ENCODE measurements at places on chromosomes 1 and 21.

DNA sequence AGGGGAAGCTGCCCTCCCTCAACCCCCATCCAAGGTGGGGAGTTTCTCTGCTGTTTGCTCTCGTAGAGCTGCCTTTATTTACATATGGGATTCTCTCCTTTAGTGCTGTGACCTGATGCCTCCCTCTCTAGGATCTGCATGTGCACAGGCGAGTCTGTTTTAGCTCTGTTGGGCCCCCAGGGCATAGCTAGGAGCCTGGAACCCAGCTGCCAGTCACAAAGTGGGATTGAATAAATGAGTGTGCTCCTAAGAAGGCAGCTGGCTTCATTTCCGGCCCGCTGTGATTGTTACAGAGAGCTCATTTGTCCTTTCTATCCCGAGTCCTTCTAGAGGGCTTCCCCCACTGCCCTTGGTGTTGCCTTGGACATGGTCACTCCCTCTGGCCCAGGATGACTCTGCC, 176.6 kb downstream of the GRIK3 start:
- no peak for DNase-seq

- no peak for DNase-seq
Observed at GRCh38 chr1:223261914-223262313, 102.1 kb downstream of the SUSD4 start.

DNA sequence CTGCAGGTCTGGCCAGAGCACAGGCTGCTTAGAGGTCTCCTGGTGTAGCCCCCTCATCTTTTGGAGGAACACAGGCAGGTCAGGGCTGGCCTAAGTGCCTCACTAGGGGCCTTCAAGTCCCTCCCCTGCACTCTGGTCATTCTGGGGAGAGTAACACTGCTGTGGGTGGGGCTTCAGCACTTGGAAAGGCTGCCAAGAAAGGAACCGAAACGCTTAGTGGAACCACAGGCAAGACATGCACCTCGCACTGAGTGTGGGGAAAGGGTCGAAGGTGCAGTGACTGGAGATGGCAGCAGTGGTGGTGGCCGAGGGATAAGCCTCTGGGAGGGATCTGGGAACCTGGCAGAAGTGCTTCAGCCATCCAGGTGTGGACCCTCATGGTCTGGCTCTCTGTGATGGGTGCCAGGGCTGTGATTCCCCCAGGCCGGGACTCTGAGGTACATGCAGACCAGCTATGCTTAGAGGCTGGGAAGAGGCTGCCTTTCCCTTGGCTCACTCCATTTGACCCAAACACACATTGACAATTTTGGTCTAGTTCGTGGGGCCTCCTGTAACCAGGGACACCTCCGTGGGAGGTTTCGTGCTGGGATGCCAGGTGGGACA, 182.9 kb upstream of the CSF3R start:
- peak; percentile 3 for DNase-seq

DNA sequence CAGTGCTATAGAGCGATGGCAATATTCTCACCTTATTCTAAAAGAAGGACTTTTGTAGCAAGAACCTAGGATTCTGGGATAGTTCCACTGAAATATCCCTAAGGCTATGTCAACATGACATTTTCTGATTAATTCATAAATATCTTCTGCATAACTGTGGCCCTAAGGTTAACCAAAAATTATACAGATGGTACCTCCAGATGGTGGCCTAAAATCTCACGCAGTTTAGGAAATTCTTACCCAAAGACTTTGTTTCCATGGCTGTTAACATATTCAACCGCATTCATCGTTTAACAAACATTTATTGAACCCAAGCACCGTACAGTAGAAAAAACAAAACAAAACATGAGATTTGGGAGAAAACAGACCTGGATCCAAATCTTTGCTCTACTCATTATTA, 19.1 kb downstream of the NID1 start:
- DNase-seq = no peak

DNA sequence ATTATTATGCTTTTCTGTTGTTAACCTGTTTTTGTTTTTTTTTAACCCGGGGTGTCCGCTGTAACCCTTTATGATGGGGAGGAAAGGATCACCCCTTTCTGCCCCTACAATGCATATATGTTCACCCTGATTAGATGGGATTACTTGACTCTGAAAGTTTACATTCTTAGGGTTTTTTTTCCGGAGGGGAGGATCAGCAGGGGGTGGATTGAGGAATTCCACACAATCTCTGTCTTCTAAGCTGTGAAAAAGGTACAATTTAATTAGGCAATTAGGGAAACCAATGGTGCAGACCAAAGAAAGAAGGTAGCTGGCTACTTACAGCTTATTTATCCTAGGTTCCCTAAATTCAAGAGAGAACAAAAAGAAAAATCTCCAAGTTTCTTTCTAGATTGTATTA, 58.3 kb downstream of the EDEM3 start:
- DNase-seq = no peak

DNA sequence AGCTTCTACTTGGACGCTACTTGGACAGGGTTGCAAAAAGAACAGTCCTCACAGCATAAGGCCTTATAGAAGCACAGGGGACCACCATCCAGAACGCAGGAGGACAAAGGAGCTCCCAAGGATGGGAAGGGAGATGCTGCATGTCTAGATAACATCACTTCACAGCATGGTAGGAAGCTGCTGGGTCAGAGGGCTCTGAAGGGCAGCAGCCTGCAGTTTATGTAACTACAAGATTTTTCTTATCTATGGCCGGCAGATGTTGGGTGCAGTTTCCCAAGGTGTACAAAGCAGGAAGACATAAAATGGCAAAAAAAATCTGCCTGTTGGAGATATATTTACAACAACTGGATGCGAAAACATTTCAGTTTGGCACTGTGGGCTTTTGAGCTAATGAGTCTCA, 45.3 kb upstream of the SLC5A9 start:
- DNase-seq = no peak

DNA sequence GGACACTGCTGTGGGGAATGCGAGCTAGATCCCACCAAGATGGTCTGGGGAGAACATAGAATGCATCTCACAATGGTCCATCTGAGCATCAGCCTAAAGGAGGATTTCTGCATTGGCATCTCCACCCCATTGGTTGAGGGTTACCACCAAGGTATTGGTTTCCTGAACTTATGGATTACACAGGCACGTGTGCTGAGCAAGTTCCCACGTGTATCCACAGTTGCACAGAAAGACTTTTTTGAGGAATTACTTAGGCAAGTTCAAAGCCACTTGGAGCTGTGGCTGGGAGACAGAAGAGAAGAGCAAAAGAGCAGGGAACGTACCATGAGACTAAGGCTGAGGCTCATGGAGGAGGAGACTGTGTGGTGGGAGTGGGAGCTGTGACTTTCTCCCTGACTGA, 43.1 kb downstream of the KCNA2 start:
- DNase-seq = no peak

GRCh38 chr1:119537966-119538365, 31.0 kb downstream of the HSD3B1 start:
- no peak for DNase-seq

GRCh38 chr1:239816081-239816782, 275.5 kb upstream of the FMN2 start:
- no peak for DNase-seq

GRCh38 chr1:200880212-200880611, 7.4 kb downstream of the GPR25 start:
- peak; percentile 49 for DNase-seq

DNA sequence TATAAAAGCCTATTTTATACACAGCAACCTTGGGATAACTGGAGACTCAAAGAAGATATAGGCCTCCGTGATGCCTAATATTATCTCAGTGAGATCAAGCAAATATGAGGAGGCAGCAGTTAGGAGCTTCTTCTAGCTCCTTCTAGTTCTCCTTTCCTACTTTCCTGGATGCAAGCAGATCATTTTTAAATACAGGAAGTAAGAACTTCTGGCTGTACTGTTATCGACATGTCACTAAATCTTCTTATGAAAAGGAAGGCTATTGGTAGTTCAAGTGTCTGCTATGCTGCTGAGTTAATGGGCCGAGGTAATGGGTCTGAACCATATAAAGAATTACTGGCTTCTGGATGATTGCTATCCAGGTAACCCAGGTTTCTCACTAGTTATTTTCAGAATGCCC, 15.9 kb downstream of the HSPA13 start:
- DNase-seq = no peak

- no peak for DNase-seq
Observed at GRCh38 chr1:235984041-235984825, 80.7 kb downstream of the NID1 start.

DNA sequence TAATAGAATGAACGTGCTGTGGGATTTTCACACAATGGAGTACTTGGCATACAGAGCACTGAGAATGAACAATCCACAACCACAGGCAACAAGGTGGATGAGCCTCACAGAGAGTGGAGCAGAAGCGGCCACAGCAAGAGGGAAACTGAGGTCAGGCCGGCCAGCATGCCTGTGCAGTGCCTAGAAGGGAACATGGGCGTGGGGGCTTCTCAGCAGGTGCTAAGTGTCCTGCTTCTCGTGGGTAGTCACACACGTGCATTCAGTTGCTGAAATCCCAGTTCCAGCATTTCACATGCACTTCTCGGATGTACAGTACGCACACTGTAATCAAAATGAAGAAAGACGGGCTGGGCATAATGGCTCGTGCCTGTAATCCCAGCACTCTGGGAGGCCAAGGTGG, 33.1 kb downstream of the WDR4 start:
- no peak for DNase-seq

GRCh38 chr21:46153247-46154154, 1.9 kb downstream of the FTCD start:
- peak; percentile 29 for DNase-seq

DNA sequence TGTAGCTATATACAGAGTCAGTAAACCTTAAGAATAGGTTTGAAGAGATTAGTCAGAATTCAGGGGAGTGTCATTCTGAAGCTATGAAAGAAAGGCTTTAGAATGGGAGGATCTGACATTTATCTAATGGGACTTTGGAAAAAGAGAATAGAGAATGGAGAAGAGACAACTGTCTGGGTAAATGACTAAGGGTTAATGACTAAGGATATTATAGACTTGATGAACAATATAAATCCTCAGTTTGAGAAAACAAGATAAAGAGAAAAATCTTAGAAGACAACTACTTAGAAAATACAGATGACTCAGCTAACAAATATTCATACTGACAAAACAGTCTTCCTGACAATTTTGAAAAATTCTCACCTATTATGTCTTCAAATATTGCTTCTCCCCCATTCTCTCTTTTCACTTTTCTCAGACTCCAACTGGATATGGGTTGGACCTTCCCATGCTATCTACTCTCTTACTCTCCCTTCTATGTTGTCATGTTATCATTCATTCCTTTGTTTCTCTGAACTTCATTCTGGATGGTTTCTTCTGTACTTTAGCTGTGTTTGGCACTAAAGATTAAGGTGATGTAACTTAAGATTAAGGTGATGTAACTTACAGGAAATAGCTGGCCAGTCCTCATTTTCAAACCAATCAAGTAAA, 20.4 kb downstream of the SLC16A1 start:
- DNase-seq = no peak

DNA sequence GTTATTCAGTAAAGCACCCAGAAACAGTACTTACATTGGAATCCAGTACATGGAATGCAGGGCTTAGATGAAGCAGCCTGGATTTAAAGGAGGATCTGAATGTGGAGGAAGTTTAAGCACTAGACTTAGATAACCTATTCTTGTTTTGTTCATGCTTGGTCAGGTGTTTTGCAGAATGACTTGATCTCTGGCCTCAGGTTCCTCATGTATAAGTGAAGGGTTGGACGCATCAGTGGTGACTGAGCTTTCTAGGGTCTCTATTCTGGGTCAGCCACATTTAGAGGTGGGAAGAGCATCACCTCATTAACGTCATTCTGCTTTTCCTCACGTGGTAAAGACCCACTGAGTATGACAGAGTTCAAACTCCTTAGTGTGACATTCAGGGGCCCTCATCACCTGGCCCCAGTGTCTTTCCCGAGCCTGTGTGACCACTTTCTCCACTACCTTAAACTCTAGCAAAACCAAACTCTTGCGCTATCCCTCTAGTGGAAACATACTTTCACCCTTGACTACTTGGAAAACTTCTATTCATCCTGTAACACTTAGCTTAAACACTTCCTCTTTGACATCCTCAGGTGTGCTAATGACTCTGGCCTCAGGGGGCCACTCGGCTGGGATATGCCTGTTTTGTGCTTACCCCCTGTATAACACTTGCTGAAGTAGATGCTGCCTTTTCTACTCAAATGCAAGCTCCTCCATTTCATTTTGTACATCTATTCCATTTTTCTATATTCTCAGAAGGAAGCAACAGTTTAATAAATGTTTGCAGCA, 871 bp upstream of the ERICH3 start:
- DNase-seq = no peak

GRCh38 chr1:194309269-194309668, 1122.9 kb upstream of the B3GALT2 start:
- no peak for DNase-seq

GRCh38 chr21:45531393-45532215, 10.6 kb downstream of the SLC19A1 start:
- DNase-seq = no peak

GRCh38 chr1:219185486-219186117, 11.9 kb downstream of the LYPLAL1 start:
- DNase-seq = no peak

DNA sequence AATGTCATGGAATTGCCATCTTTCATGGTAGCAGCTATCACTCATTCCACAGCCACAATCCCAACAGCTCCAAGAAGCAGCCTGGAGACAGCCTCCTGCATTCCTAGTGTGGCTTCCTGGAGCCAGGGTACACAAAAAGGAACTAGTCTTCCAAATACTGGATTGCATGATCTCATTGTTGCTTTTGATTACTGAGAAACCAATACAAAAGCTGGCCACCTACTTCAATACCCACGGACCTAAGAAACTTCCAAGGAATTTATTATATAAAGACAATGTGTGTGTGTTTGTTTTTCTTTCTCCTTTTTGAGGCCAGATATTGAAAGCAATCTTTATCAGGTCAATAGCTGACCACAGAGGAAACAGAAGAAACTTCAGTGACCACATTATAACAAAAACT, 25.6 kb downstream of the CEP170 start:
- DNase-seq = no peak

- no peak for DNase-seq
Observed at GRCh38 chr1:100249155-100249536, 488 bp downstream of the DBT start.

DNA sequence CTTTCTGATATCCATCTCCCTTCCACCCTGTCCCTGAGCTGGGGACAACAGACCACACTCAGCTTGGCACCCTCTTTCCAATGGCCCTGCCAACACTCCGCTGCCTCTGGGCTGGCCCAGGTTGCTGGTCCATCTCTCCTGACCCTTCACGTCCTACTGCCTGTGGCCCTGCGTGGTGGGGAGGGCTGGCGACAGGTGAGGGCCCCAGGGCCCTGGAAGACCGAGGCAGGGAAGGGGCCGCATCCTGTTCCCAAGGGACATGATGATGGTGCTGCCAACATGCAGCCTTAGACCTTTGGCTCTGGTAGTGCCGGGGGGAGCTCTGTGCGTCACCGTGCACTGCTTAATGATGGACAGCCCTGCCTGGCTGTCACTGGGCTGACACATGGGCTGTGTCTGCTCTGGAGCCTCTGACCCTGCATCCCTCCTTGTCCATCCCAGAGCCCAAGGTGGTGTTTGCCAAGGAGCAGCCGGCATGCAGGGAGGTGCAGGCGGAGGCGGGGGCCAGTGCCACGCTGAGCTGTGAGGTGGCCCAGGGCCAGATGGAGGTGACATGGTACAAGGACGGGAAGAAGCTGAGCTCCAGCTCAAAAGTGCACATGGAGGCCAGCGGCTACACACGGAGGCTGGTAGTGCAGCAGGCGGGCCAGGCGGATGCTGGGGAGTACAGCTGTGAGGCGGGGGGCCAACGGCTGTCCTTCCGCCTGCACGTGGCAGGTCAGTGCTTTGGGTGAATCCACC, 65.2 kb downstream of the OBSCN start:
- no peak for DNase-seq

- no peak for DNase-seq
Observed at GRCh38 chr1:68045511-68046180, 4.8 kb downstream of the DIRAS3 start.

GRCh38 chr1:24735509-24736375, 9.5 kb upstream of the CLIC4 start:
- no peak for DNase-seq

Measured in CD4-positive, alpha-beta T cell treated with Interleukin-4 for 4 hours (primary cell).